Fibroblast of skin of abdomen (primary cell): ENCODE measurements at places on chromosomes 7 and 10.

GRCh38 chr7:3607847-3608246, 306.8 kb downstream of the SDK1 start:
- DNase-seq = no peak

DNA sequence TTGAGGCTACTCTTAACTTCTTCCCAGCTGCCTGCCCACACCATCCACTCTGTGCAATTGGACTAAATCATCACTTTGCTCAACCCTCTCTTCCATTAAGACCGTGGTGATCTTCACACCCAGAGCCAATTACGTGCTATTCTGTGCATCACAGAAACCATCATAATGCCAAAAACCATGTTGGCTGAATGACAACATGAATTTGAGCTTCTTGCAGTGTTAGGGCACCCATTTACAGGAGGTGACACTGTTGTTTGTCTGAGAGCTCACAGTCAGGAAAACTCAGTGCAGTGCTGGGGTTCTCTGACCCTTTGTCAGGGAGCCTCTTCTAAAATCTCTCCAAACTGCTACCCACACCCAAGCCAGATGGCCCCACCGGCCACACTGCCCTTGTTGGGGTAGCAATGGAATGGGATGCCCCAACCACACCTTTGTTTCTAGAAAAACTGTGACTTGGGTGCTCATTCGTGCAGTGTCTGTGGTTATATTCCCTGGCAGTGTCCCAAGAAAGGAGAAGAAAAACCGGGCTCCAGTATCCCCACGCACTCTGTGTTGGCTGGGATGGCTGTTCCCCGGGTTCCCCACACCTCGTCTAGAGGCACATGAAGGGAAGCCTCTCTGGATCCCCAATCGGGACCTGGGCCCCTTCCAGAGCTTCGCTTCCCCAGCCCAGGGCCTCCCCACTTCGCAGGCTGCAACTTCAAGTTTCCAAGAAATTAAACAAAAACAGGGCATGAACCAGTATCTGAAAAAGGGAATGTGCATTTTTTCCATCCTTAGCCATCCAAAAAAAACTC, 2.0 kb upstream of the TNS3 start:
- DNase-seq = no peak

GRCh38 chr10:124545351-124546054, 83.9 kb downstream of the LHPP start:
- no peak for DNase-seq

GRCh38 chr7:136336932-136337331, 359.8 kb upstream of the MTPN start:
- DNase-seq = no peak

GRCh38 chr10:99714446-99714845, 17.5 kb downstream of the COX15 start:
- no peak for DNase-seq

DNA sequence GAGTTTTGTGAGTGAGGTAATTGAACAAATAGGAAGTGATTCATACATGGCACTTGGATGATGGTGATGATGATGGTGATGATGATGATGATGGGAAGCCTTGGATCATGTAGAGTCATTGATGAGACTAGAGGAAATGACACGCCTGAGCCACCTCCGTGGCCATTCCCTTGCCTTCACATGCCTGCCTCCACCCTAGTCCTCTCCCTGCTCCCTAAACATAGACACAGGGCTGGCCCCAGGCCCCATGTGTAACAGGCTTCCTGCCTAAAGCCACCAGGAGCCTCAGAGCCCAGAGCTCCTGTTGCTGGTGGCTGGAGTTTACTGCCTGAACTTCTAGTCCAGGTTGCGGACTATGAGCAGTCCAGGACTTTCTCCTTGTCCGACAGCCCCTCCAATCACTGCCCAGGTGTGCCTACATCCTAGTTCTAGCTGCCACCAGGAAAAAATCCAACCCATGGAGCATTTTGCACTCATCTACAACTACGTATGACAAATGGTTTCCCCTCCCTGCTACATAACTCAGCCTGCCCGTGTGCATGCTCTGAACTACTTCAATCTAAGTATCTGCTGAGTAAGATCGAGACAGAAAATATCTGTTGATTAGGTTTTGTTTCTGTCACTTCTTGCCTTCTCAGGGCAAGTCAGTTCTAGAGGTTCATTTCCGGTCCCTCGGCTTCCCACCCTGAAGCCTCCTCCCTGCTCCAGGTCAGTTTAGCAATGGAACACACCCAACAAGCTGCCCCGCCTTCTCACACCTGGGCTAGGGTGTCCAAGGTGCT, 35.5 kb upstream of the KDM7A start:
- no peak for DNase-seq

- no peak for DNase-seq
Observed at GRCh38 chr10:103479135-103479534, at the start of gene CALHM3. CALHM3 (minus strand) TSS chr10:103479240; CDS start chr10:103479032, 208 bp downstream.

DNA sequence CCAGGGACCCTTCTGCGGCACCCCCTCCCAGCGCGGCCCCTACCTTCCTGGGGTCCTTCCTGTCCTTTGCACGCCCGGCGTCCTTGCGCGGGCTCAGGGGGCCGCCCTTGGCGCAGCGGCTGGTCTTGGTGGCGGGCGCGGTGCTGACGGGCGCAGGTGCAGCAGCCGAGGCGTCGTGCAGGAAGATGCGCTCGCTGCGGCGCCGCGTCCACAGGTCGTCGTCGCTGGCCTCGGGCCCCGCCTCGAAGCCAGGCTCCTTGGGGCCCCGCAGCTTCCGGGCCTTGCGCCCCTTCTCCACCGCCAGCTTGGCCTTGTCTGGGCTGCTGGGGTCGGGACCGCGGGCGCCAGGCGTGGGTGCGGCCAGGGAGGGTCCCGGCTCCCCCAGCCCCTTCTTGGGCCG, 49.8 kb downstream of the SLC29A4 start:
- DNase-seq = no peak

- DNase-seq = no peak
Observed at GRCh38 chr7:157542068-157543021, 205.5 kb downstream of the DNAJB6 start.

DNA sequence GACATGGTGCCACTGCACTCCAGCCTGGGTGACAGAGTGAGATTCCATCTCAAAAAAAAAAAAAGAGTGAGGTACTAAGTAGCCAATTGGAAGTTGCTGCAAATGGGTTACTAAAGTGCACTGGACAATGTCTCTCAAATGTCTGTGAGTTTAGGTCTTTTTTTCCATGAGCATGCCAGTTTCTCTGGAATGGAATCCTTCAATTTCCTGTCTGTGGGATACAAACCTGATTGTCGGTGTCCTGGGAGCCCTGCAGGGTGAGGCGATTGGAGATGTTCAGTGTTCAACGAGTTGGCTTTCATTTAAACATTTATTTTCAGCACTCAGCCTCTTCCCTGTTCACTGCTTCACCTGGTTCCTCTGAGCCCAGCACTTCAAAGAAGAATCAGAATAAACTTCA, 5.3 kb upstream of the CALD1 start:
- no peak for DNase-seq

GRCh38 chr7:94145602-94146001, 141.4 kb upstream of the BET1 start:
- peak; percentile 28 for DNase-seq

DNA sequence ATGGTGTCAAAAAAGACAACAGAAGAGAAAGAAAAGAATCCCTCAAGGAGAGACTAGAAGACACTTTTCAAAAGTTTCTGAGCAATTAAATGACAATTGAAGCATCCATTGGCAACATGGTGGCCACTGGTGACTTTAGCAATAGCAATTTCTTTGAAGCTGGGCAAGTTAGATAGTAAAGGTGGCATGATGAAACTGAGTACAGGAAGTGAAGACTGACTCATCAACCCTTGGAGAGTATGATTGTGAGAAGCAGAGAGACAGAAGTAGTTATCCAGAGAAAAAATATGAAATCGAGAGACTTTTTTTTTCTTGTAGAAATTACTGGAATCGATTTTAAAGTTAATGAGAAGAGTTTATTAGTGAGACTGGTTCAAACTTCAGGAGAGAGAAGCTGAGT, 52.5 kb downstream of the DGKB start:
- no peak for DNase-seq

DNA sequence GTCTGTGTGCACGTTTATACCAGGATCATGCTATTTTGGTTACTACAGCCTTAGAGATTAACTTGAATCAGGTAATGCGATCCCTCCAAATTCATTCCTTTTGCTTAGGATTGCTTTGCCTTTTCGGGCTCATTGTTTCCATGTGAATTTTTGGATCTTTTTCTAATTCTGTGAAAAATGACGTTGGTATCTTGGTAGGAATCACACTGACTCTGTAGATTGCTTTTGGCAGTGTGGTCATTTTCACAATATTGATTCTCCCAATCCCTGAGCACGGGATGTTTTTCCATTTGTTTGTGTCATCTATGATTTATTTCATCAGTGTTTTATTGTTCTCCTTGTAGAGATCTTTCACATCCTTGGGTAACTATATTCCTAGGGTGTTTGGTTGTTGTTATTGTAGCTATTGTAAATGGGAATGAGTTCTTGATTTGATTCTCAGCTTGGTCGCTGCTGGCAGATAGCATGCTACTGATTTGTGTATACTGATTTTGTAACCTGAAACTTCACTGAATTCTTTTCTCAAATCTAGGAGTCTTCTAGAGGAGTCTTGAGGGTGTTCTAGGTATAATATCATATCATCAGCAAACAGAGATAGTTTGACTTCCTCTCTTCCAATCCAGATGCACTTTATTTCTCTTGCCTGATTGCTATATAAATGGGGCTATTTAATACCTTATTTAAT, 18.2 kb downstream of the SNX8 start:
- no peak for DNase-seq

DNA sequence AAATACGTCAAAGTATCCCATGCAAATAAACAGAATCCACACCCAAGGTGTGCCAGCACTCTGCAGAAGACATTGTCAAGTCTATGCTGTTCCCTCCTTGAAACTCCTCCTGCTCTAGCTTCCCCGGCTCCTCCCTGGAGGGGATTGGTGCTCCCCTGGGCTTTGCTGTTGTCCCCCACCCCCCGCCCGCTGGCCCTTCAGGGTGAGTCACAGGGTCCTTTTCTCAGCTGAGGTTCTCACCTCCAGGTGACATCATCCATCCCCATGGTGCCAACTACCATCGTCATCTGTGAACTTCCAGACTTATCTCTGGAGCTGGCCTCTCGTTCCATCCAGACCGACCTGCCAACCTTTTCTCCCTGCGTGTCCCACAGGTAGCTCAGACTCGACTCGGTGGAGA, 77.0 kb downstream of the ITIH5 start:
- DNase-seq = no peak

- DNase-seq = no peak
Observed at GRCh38 chr7:2445047-2445446, 31.2 kb downstream of the GRIFIN start.

GRCh38 chr10:89022734-89023133, 32.1 kb downstream of the FAS start:
- DNase-seq = no peak

DNA sequence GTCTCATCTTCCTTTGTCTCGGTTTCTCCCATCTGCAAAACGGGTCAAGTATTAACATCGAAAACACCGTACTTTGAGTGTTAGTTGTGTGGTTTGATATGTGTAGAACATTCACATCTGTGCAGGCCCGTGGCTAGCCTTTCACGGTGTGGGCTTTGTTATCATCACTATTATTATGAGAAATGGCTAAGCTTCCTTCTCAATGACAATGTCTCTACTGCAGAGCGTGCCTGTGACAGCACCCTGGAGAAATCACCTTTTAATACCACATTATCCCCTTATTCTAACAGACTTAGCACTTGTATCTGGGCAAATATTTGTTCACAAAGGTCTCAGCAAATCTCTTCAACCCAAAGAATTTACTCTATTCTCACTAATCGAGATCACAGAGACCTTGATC, 55.8 kb downstream of the FAM171A1 start:
- no peak for DNase-seq

GRCh38 chr7:129857313-129857712, 95.4 kb downstream of the UBE2H start:
- DNase-seq = peak; percentile 47

GRCh38 chr7:117219485-117219884, 103.4 kb downstream of the WNT2 start:
- peak; percentile 36 for DNase-seq

GRCh38 chr7:61111-61510, 131.3 kb upstream of the FAM20C start:
- DNase-seq = no peak

DNA sequence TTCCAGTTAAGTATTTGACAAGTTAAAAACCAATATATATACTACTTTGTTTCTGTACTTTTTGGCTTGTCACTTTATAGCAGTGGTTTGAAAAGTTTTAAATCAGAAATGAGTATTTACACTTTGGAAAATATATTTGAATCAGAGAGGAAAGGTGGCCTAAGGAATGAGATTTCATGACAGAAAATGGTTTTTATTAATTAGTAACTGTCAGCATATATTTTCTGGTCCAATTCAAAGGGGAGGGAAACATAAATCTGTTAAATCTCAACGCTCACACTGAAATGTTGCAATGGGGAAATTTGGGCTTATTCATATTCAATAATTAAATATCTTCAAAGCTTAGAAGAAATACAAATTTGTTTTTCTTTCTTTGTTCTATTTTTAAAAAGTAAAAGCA, 100.1 kb downstream of the GRB10 start:
- DNase-seq = no peak

GRCh38 chr7:157446322-157446721, 109.5 kb downstream of the DNAJB6 start:
- DNase-seq = no peak

GRCh38 chr7:149683181-149683580, 90.2 kb downstream of the ZNF467 start:
- DNase-seq = no peak

GRCh38 chr10:7337431-7338171, 73.2 kb downstream of the SFMBT2 start:
- DNase-seq = no peak

- peak; percentile 80 for DNase-seq
Observed at GRCh38 chr7:73892003-73892999, 31.3 kb downstream of the TMEM270 start.

GRCh38 chr10:125742465-125742864, 23.0 kb downstream of the EDRF1 start:
- no peak for DNase-seq

- DNase-seq = no peak
Observed at GRCh38 chr10:23521735-23522134, 82.9 kb downstream of the OTUD1 start.
